A549 treated with DMSO at 1 μM for 4 hours (cell line): ENCODE measurements at places on chromosomes 3 and 15. TPM values are rescaled to one million over a fixed set of nuclear protein-coding genes. Genes with fewer than 3 reads are reported as not detected.

Gene CA12
- total RNA-seq, result 148 to 178 TPM (median 172 TPM) in 5 replicates

Gene SLC27A2
- total RNA-seq, result 24.3 to 34.4 TPM (median 28.5 TPM) in 5 replicates

Gene CFAP92
- total RNA-seq, result 0.05 TPM in 2 of 5 replicates, not detected in the others

Gene PAK6
- 0.14 to 0.56 TPM (median 0.31 TPM) in 5 replicates for total RNA-seq

Gene KAT2B
- total RNA-seq, result 4.1 to 7.2 TPM (median 5.5 TPM) in 5 replicates
